ENCODE measurements at places on chromosomes 1 and 21.
A peak's percentile ranks its signal among the peaks of the same experiment; 100 is the strongest.

DNA sequence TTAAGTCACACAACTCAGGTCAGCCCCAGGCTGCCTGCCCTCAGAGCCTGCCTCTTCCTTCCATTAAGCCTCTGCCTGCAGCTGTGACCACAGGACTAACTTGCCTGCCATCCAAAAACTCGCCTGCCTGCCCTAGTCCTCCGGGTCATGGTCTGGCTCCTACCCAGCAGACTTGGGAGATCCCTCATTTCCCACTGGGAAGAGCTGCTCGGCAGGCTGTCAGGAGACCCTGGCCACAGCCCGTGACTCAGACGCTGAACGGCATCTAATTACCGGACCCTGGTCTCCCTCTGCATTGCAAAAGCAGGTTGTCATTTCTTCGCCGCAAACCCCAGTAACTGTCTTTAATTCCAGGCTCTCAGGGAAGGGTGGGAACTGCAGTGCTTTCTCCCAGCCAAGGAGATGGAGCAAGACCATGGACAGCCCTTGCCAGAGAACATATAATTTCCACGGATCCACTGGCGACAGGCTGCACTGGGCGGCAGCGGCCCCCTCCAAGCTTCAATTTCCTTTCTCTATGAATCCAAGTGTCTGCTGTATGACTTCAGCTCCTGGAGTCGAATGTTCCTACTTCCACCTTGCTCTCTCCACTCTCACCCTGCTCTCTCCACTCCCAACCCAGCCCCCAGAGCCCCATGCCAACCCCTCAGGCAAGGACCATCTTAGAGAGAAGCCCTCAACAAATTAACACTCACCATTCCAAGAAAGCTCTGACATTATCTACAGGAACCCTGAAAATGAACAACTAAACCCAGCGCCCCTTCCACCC, 20.4 kb downstream of the OLFML2B start:
- DNase-seq, result no peak

- DNase-seq, result no peak
Measured at GRCh38 chr1:242651817-242652216, 127.3 kb upstream of the PLD5 start.

GRCh38 chr1:167197692-167198091, 23.0 kb upstream of the POU2F1 start:
- no peak for DNase-seq

GRCh38 chr1:35505911-35506798, 51.0 kb downstream of the KIAA0319L start:
- DNase-seq, result no peak

- DNase-seq, result no peak
Measured at GRCh38 chr1:222546548-222547259, 1.2 kb downstream of the HHIPL2 start.

- no peak for DNase-seq
Measured at GRCh38 chr1:165659581-165659895, 28.5 kb downstream of the MGST3 start.

DNA sequence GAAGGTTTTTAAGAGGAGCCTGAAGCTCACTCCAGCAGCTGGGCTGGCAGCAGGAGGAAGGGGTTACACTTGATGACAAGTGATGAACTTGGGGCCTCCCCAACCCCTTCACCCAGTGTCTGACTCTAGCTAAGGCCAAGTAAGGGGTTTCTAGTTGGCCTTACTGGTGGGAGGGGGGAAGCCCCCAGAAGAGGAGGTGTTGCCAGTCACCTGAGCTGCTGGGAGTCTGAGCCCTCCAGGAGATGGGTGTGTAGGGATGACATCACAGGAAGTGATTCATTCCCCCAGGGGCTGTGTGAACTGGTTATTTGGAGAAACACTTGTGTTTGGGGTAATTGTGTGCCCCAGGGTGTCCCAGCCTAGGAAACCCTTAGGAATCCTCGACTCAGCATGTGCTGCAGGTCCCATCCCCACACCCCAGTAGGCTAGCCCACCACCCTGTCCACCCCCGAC, 3.1 kb downstream of the PADI1 start:
- DNase-seq, result peak; percentile 39
